ENCODE measurements at places on chromosomes 13 and 19.
A peak's percentile ranks its signal among the peaks of the same experiment; 100 is the strongest.

DNA sequence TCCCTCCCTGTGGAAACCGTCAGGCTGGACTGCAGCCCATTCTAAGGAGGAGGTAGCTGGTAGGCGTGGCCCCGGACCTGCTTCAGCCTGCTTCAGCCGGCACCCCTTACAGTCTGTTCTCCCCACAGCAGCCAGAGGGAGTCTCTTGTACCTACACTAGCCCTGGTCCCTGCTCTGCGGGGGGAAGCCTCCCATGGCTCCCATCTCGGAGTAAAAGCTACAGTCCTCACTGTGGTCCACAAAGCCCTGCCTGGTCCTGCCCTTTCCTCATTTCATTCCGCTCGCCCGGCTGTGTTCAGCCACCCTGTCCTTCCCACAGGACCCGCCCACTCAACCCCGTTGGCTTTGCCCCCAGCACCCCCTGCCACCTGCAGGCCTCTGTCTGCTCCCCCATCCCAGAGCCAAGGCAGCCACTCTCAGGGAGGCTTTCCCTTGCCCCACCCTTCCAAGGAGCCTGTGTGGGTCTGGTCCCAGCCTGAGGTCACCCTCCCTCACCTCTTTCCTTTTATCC, 1.3 kb downstream of the PGLYRP1 start:
- no peak for DNase-seq

GRCh38 chr19:4587527-4587926, 28.0 kb upstream of the SEMA6B start:
- DNase-seq = no peak

DNA sequence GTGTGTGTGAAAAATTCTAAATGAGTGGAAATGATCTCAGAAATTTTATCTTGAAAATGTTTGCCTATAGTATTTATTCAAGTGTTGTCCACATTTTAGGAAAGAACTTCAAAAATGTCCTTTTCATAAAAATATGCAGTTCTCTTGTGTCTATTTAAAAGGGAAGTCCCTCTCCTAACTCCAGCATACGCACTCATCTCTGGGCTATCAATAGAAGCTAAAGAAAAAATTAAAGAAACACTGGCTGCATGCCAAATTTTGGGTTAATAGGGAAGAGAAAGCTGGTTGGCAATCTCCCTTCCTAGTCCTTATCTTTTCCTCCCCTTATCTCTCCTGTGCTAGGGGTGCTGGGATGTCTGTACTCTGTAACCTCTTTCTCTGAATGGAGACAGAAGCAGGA, 313.3 kb downstream of the ENOX1 start:
- DNase-seq = no peak

DNA sequence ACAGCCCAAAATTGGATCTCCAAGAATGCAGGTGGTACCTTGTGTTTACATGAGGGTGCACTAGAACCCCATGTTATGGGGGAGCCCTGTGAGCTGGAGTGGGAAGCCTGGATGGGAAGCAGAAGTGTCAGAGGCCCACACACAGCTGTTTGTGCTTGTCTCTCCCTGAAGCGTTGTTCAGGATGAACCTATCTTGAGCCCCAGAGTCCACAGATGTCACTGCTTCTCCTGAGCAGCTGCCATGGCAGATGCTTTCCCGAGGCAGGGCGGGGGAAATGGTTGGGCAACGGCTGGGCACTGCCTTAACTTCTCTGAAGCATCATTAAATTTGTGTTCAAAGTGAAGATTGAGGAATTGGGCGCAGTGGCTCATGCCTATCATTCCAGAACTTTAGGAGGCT, 17.1 kb upstream of the CHST8 start:
- no peak for DNase-seq

DNA sequence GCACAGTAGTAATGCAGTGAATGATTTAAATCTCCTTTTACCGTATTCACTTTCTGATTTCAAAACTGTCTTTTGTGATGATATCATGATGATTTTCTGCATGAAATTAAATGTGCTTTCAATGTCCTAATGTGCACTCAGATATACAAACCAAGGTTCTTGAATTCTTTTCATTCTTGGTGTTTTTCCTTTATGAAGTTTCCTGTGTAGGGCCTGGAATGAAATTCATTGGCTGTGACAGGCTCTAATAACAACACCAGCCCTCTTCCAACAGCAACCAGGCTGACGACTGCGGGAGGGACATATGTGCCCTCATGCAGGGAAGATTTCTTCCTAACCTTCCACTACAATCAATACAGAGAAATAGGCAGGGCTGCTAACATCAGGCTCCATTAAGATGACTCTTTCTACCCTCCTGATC, 1052.0 kb downstream of the DIAPH3 start:
- no peak for DNase-seq

- no peak for DNase-seq
Measured at GRCh38 chr19:15398501-15399233, 19.1 kb upstream of the AKAP8 start.

- peak; percentile 91 for DNase-seq
Measured at GRCh38 chr19:42284066-42284501, 15.0 kb downstream of the CIC start.

- DNase-seq = no peak
Measured at GRCh38 chr19:39341129-39341718, 997 bp upstream of the SAMD4B start.

- DNase-seq = peak; percentile 33
Measured at GRCh38 chr13:19862481-19863313, 752 bp downstream of the ZMYM5 start.

DNA sequence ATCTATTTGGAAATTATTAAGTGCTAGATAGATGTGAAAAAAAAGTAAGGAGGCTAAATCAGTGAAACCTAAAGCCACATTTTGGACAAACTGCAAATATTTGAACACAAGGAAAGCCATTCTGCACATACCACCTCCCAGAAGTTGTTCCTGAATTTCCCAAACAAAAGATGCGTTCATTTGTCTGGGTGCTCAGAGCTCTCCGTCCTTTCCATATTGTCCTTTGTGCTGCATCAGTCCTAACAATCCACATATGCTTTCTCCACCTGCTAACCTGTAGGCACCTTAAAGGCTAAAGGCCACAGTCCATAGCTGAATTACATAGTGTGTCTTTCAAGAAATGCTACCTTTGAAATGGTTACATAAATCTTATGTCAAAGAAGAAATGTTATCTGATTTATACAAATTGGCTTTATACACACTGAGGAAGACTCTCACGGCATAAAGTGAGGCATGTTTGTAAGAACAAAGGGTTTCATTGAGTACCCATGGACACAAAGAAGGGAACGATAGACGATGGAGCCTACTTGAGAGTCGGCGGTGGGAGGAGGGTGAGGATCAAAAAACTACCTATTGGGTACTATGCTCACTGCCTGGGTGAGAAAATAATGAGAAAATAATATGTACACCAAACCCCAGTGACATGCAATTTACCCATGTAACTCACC, 182.0 kb downstream of the RGCC start:
- DNase-seq = no peak

GRCh38 chr13:24905242-24905641, 141.3 kb downstream of the RNF17 start:
- no peak for DNase-seq

DNA sequence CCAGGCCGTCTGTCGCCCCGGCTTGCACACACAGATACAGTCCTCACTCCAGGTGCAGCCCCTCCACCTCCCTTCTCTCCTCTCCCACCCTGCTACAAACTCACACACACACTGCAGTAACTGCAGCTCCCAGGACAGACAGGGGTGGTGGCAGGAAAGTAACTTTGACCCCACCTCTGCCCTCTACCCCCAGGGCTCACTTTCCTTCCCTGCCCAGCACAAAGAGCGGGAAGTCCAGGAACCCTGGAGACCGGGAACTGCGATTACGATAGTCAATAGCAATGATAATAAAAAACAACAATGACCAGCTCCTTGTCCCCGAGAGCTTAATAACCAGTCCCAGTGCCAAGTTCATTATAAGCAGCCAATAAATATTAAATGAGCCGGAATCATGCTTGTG, at the start of gene CEACAM20:
TSS of gene CEACAM20 (minus strand) at position 140 of the 400 bp plus-strand sequence. CDS start 166 bp downstream, outside the sequence.
- DNase-seq = no peak

- DNase-seq = no peak
Measured at GRCh38 chr19:29855741-29856500, 44.1 kb downstream of the CCNE1 start.

DNA sequence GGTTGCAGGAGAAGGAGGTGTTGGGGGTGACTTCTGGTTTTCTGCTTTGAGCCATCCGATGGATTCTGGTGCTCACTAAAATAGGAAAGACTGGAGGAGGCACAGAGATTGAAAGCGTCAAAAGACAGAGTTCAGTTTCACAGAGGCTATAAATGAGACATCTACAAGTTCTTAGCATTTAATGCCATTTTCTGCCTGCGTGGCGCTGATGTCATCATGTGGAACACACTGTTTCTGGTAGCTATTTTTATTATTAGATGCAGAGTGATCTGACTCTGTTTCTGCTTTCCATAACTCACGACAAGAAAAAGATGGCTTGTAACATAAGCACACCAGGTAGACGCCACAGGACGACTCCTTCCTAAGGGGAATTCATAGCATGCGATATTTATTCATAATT, 3.3 kb upstream of the SLC39A3 start:
- no peak for DNase-seq

GRCh38 chr19:55086730-55087541, 11.3 kb downstream of the EPS8L1 start:
- peak; percentile 25 for DNase-seq

DNA sequence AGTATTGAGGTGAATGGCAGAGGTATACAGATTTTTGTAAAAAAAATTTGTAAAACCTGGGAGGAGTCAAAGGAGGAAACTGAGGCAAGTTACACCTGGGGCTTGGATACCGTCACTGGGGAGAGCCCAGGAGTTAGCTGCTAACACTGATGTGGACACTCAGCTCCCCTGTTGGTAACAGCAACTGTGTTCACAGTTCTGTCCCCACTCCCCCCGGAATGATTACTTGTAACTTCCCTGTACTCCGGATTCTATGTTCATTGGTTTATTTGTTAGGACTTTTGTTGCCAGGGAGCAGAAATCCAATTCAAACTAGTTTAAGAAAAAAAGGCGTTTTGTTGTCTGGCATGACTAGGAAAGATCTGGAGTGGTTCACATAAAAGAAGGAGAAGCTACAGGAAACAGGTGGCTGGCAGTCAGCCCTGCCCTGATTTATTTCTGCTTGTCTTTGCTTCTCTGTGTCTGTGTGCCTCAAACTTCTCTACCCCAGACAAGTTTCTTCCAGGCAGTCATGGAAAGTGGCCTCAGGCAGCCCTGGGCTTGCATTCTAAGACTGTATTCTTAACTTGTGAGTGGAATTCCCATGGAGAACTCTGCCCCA, 2.3 kb upstream of the GPR12 start:
- no peak for DNase-seq

GRCh38 chr13:98965325-98965724, 12.5 kb downstream of the DOCK9 start:
- no peak for DNase-seq

- no peak for DNase-seq
Measured at GRCh38 chr13:79003989-79004898, 345.3 kb upstream of the OBI1 start.

DNA sequence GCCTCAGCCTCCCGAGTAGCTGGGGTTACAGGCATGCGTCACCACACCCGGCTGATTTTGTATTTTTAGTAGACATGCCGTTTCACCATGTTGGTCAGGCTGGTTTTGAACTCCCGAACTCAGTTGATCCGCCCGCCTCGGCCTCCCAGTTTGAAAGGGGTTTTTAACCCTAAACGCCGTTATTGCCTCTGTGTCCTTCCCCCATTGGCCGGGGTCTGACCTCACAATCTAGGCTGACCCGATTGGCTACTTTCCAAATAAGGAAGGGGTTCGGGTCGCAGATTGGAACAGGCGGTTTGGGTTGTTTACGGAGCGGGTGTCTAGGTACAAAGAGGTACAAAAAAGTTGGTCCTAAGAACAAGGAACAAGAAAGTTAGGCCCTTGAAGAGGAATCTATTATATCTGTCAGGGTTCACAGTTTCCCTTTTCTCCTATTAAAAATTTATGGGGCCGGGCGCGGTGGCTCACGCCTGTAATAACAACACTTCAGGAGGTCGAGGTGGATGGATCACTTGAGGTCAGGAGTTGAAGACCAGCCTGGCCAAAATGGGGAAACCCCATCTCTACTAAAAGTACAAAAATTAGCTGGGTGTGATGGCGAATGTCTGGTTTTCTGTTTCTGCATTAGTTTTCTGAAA, 1.0 kb downstream of the ZNF253 start:
- DNase-seq = peak; percentile 29

- no peak for DNase-seq
Measured at GRCh38 chr19:16142032-16142580, 1.4 kb upstream of the HSH2D start.

DNA sequence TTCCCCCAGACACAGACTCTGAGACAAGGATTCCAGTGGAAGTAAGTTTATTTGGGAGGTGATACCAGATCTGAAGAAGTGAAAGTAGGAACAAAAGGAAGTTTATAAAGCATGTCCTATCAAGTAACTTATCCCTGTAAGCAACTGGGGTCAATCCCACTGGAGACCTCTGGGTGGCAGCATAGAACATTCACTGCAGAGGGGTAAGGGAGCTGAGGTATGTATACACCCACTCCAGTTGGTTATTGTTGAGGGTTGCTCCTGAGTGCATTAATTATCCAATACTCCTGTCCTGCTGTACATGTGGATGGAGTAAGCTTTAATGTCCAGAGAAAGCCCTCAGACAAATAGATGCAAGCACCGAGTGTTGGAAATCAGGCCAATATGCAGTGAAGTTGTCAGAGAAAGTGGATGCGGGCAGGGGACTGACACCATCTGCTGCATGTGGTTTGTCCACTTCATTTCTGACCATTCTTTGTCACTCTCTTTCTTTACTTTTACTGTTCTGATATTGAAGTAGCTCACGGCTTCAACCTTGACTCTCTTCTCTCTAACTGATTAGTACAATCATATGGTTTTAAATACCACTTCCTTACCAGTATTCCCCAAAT, 46.7 kb downstream of the NOTCH3 start:
- no peak for DNase-seq

DNA sequence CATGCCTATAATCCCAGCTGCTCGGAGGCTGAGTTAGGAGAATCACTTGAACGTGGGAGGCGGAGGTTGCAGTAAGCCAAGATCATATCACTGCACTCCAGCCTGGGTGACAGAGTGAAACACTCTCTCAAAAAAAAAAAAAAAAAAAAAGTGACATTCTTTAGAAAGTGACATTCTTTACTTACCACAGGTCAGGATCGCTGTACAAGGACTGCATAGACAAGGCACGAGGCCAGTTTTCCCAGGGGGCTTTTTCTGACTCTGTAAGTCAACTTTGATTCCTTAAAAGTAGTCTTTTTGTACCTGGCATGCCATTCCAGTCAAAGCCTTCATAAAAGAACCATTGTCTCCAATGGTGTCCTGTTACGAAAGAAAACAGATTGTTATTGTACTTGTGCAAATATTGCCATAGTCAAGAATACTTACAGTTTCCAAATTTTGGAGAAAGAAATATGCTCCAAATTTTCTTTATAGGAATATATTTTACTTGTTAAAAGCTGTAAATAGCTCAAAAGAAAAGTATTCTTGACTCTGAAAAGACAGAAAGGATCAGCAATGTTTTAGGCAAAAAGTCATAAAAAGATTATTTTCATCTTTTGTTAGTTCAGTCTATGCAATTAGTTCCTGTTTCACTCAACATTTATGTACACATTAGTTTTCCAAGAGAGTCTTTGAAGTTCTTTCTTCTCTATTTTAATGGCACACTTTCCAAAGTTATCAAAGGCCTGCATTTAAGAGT, 39.3 kb downstream of the CEACAM1 start:
- no peak for DNase-seq

Data from T-helper 17 cell (primary cell).